CD4-positive, alpha-beta memory T cell (primary cell): ENCODE measurements at places on chromosomes 1 and 21. TPM values are rescaled to one million over a fixed set of nuclear protein-coding genes. Genes with fewer than 3 reads are reported as not detected.

CD52 gene
- 1,302 TPM for total RNA-seq

DNA sequence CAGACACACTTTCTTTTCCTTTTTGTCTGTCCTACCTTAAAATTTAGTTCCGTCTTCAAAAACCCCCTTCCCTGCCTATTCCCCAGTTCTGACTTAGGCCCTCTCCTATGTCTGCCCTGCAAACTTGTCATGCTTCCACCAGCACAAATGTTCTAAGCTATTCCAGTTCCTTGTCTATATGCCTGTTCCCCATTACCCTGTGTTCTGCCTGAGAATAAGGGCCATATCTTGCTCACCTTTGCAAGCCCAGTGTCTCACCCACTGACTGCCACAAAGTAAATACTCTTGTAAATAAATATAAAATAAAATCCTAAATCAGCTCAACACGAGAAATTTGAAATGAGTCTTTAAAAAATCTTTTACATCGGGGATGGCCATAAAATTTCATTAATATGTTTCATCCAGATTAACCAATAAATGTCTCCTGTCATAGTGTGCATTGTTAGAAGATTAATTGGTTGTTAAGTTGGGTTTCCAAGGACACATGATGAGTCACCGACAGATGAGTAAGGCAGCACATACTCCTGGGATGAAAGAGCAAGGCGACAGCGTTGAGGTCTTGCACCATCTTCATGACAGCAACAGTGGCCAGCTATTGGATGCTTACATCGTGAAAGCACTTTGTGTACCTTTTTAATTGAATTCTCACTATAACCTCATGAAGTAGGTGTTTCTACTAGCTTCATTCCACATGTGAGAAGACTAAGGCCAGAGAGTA lies 92.6 kb upstream of the NGF start:
- no peak for DNase-seq

GRCh38 chr1:5815211-5815610 lies 177.0 kb downstream of the NPHP4 start:
- DNase-seq: no peak

DNA sequence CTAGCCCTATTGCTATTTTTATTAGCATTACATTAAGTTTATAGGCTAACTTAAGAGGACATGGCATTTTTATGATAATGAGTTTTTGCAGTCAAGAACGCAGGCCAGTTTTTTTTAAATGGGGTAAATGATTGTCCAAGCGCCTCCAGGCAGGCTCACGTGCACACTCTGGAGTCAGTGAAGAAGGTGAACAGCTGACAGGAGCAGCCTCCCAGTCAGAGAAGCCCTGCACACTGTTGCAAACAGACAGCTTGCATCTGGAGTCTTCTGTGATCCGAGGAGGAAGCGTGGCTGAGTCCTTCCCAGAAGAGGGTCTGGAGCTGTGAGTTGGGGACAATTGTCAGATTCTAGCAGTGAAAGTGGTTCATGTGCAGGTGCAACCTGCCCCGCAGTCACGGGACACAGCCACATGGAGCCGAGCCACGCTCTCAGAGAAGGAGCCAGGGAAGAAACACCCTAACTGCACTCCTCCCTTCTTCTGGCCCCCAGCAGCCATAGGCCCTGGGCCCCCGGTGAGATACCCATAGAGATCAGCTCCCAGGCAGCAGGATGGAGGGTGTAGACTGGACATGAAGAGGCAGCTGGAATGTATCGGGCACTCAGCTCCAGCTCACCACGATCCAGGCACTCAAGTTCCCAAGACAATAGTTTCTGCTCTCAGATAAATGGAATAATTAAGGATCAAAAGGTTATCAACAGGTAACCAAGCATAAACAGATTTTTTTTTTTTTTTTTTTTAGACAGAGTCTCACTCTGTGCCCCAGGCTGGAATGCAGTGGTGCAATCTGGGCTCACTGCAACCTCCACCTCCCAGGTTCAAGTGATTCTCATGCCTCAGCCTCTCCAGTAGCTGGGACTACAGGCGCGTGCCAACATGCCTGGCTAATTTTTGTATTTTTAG lies 26.4 kb downstream of the CAPN2 start:
- no peak for DNase-seq

DNA sequence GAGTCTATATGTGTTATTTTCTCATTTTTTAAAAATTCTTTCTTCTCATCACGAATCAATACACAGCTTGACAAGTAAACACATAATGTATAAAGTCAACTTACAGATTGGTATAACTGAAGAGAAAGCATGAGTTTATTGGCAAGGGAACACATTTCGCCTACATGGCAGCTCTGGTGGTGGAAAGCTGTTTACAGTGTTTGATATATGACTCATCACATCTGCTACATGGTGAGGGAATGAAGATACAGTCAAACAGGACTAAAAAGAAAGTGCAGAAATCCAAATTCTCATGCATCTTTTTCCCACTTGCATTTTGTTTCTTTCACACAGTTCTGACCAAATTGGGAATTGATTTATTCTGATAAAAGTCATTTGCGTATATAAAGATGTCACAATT lies 122.2 kb upstream of the ADGRL4 start:
- DNase-seq: no peak

GRCh38 chr21:28229814-28230213 lies 762.9 kb downstream of the LTN1 start:
- no peak for DNase-seq

LRRC3 gene
- total RNA-seq: 1.4 TPM

DNA sequence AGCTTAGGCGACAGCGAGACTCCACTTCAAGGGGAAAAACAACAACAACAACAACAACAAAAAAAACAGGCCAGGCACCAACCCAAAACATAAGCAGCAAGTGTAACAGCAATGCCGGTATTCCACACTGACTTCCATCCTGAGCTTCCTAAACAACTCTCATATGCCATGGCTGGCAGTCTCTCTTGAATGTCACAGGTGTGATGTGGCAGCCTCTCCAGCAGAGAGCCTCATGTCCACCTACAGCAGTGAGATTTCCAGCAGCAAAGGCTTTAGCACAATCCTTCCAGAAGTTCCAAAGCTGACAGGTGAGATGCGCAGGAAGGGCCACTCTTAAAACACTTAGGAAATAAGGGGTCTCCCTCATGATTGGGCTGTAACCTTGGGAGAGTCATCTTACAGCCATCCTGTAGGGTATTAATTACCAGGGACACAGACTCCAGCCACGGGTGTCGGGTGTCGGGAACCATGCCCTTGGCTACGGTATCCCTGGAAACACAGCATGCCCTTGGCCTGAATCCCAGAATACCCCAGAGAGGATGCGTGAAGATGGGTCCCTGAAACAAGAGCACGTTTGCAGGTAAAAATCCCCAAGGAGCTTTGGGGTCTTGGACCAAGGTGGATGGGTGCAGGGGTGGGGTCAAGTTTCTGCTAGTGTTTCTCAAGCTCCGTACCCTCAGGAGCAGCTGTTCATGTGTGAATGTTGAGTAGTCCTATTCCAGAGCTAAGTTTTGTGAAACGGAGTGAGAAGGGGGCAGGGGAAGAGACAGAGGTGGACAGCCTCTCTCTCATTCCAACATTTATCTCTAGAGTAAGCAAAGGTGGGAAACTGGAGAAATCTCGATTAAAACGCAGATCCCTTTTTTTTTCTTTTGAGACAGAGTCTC lies 31.4 kb downstream of the CLSTN1 start:
- DNase-seq: no peak

DNA sequence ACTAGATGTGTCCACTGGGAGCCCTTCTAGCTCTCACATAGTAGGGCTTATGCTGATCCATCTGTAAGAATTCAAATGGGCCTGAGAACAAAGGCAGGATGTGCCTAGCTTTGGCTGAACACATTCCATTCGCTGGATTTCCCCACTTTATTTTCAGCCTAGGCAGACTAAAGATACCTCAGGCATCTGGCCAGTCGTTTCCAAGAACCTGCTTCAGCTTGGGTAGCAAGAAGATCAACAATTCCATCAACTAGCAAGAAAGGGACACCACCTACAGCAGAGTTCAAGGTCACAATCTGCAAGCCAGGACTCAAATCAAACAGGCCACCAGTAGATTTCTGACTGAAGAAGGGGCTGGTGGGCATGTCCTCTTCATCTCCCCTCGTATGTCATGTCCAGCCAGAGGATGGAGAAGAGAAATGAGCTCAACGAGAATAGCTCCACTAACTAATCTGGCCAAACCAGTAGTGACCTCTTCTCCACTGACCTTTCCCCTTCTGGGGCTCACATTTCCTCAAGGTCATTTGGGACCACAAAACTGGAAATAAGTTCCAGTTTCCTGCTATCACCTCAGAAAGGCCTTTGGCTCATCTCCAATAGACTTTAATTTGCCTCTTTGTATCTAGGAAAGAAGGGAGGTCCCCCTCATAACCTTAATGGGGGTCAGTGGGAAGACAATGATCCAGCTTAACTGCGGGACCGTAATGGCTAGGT lies 14.2 kb downstream of the TXNIP start:
- DNase-seq: no peak

GRCh38 chr1:162612606-162613400 lies 19.5 kb upstream of the DDR2 start:
- DNase-seq: no peak

NR1I3 gene
- total RNA-seq: not detected

GRCh38 chr21:17650292-17650691 lies 37.6 kb upstream of the BTG3 start:
- no peak for DNase-seq

DNA sequence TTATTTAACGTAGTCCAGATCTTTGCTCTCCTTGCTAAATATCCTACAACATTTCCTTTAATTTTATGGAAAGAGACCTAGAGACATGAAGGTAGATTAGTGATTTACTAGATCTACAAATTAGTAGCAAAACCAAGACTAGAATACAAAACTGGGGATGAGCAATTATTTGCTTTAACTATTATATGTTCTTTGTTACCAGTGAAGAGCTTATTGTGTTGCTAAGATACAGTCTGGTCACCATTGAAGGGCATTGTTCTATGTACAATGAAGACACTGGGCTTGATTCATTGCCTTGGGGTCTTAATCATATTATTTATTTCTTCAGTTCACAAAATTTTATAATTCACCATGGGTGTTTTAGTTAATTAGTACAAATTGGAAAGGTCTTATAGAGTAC lies 88.3 kb downstream of the S1PR1 start:
- no peak for DNase-seq

BNIPL gene
- total RNA-seq: 8.3 TPM

TFF3 gene
- total RNA-seq: not detected

METTL13 gene
- total RNA-seq: 36.7 TPM

DNA sequence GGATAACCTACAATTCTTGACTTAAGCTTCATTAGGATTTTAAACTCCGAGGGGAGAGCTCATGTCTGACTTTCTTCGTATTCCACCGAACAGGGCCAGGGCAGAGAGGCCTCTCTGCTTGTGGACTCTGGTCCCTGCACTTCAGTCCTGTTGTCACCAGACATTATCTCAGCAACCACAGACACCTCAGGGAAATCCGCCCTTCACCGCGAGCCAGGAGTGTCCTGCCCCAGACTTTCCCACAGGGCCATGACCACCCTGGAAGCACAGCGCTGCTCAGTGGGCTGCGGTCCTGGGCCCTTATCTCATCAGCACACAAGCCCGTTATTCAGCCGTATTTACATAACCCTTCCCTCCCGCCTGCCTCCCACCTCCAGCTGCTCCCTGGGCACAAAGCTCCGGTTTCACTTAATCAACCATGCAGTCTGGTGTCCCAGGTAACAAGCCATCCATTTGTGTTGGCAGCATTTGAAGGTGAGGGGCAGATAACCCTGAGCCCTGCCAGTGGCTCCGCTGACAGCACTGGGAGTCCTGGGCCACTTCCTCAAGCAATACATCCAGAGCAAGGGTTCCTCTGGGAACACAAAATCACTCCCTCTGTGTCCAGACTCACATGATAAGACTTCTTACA lies 122.8 kb upstream of the RAB4A start:
- no peak for DNase-seq

LCK gene
- 431 TPM for total RNA-seq

GRCh38 chr1:90721210-90722194 lies 4.4 kb upstream of the BARHL2 start:
- no peak for DNase-seq

DNA sequence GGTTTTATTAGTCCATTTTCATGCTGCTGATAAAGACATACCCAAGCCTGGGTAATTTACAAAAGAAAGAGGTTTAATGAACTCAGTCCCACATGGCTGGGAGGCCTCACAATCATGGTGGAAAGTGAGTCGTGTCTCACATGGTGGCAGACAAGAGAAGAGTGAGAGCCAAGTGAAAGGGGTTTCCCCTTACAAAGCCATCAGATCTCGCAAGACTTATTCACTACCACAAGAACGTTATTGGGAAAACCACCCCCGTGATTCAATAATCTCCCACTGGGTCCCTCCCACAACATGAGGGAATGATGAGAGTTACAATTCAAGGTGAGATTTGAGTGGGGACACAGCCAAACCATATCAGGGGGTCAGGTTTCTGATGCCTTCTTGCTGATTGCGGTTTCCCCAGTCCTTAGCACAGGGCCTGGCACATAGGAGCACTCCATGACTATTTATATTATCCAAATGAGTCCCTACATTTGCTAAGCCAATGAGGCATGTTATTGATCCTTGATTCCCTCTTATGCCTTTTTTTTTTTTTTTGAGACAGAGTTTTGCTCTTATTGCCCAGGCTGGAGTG lies 35.3 kb upstream of the PAXBP1 start:
- DNase-seq: no peak
